SK-N-SH (cell line): ENCODE measurements at places on chromosomes 5 and 9.

- DNase-seq = no peak
Observed at GRCh38 chr5:160493806-160494338, 72.2 kb downstream of the PTTG1 start.

DNA sequence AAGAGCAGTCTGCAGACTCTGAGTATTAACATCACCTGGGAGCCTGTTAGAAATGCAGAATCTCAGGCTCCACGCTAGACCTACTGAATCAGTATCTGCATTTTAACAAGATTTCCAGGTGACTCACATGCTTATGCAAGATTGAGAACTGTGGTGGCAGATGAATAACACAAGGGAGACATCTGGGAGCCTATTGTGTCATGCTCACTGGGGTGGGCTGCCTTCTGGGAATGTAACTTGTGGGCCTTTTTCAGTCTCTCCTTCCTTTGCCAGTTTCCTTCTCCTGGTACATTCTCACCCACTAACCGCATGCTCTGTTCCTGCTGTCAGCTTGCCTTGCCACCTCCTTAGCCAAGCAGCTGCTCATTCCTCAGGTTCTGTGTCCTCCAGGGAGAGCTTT, 176.6 kb upstream of the C9orf72 start:
- no peak for DNase-seq

- no peak for DNase-seq
Observed at GRCh38 chr5:55633574-55634208, 78.4 kb downstream of the SLC38A9 start.

- DNase-seq = no peak
Observed at GRCh38 chr9:36566813-36567221, 5.9 kb upstream of the MELK start.

- no peak for DNase-seq
Observed at GRCh38 chr5:133428072-133428660, 184.2 kb downstream of the FSTL4 start.
